ENCODE measurements at places on chromosomes 4 and X.

- no peak for DNase-seq
These were observed 184.0 kb upstream of the GALNTL6 start for GRCh38 chr4:171629182-171629581.

DNA sequence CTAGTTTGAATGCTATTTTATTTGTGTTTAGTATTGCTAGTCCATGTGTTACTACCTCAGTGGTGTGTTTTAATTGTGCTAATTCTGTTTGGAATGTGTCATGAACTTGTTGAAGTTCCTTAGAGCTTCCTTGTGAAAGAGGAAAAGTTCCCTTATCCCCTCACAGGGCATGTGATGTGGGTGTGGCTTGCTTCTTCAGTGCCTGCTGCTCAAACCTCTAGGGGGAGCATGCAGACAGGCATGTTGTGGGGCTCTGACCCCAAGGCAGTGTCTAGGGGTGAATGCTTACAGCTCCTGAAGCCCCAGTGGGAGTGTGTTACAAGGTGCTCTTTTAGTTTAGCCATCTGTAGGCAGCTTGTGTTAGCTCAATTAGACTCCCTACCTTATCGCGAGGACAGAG, 86.5 kb downstream of the MAGED4 start:
- DNase-seq, result no peak

- peak; percentile 19 for DNase-seq
These were observed 14.4 kb downstream of the BCOR start for GRCh38 chrX:40083120-40083978.

DNA sequence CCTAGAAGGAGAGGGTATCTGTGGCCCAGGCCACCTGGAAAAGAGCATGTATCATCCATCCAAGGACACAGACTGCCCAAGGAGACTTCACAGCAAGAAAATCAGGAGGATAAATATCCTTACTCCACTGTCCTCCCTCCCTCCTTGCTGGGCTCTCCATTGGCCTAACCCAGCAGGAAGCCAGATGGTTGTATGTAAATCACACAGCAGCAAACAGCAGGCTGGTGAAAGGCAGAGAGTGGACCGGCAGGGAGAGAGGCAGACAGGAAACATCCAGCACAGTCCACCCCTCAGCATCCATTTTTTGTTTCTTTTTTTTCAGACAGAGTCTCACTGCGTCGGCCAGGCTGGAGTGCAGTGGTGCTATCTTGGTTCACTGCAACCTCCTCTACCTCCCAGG, 17.5 kb downstream of the TXK start:
- DNase-seq, result no peak

- DNase-seq, result no peak
These were observed 157.2 kb upstream of the EMCN start for GRCh38 chr4:100674976-100675375.

- no peak for DNase-seq
These were observed 28.2 kb upstream of the NEIL3 start for GRCh38 chr4:177281351-177281909.

GRCh38 chr4:151674804-151675391, 85.9 kb downstream of the GATB start:
- peak; percentile 17 for DNase-seq

- DNase-seq, result no peak
These were observed 36.3 kb downstream of the CORIN start for GRCh38 chr4:47801481-47802002.

GRCh38 chr4:7196288-7196651, 3.9 kb downstream of the SORCS2 start:
- DNase-seq, result no peak

DNA sequence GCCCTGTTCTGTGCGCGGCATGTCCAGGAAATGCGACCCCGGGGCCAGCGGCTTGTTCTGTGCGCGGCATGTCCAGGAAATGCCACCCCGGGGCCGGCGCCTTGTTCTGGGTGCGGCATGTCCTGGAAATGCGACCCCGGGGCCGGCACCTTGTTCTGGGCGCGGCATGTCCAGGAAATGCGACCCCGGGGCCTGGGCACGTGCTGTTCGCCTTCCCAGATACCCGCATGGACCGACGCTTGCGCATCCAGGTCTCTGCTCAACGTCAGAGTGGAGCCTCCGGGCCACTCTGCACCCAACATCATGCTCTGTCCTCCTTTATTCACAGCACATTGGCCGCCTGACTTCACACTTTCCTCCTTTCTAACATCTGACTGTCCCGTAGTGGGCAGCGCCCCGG, 75.8 kb upstream of the PSAPL1 start:
- DNase-seq, result no peak

DNA sequence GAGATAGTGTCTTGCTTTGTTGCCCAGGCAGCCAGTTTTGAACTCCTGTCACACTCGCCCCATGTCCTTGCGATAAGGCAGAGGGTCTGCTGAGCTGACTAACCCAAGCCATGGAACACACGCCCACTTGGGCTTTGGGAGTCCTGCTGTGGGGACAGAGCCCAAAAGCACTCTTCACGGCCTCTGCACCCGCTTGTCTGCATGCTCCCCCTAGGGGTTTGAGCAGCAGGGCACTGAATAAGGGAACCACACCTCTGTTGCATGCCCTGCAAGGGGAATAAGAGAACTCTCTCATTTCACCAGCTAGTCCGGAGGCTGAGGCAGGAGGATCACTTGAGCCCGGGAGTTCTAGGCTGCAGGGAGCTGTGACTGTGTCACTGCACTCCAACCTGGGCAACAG, 166.0 kb downstream of the STAG2 start:
- no peak for DNase-seq

GRCh38 chr4:5260121-5260520, 208.8 kb downstream of the STK32B start:
- DNase-seq, result no peak

DNA sequence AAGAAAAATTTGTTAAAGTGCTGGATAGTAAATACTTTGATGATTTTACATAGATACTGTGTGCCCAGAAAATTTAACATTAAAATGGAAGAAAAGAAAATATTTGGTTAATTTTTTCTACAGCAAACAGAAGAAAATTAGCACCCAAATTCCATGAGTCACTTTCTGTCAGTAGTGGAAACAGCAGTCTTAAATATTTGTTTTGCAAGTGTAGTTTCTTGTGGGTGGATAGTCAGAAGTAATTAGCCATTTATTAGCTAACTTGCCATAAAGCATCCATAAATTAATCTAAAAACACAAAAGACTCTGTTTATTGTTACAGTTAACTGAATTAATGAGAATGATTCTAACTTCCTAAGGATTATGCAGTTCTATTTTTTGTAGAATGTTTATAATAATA, 9.7 kb upstream of the UFSP2 start:
- DNase-seq, result no peak

DNA sequence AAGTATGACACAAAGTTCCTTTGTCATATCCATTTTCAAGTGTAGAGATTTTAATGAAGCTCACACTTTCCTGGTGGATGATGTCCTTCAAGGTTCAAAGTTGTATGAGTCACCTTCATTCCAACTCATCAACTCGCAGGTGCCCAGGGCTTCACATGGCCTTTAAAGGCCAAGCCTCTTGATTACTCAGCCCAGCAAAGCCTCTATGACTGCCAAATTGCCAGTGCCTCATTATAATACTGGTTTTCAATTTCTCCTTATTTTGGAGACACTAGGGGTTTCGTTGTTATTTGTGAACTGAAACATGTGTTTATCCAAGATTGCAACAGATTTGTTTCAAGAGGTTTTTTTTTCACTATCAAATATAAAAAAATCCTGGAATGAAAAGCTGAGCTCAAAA, 45.9 kb upstream of the PPP3CA start:
- no peak for DNase-seq

- DNase-seq, result no peak
These were observed 6.3 kb downstream of the LAP3 start for GRCh38 chr4:17583276-17583675.

DNA sequence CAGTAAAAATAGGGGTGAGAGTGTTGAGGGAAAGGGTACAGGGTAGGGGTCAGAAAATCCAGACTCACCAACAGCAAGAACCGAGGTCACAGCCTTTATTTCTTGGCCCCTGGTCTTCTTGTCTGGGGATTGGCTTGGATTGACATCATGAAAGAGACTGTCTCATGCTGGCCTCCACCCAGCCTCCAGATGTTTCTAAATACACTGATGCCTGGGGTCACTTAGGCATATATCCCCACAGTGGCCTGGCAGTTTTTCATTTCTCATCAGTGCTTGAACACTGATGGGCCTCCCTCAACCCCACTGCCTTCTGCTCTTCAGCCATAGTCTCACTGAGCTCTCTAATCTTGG, 173.9 kb downstream of the RTL9 start:
- no peak for DNase-seq

DNA sequence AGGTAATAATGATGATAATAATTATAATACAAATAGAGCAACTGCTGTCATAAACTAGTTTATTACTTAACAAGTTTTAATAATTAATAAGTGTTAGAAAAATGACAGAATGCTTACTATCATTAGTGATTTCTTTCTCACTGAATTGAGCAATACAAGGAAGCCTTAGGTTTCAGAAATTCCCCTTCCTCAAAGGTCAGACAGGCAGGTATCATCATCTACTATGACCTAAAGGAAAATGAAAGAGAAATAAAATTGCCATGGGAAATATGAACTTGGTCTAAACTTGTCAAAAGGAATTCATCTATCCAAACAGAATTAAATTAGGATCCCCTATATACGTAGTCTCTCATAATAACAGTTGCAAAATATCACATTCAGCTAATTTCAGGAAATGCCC, 56.3 kb upstream of the SLC7A11 start:
- DNase-seq, result no peak

- no peak for DNase-seq
These were observed 17.7 kb downstream of the USP27X start for GRCh38 chrX:49896951-49897350.

GRCh38 chr4:76311896-76312331, 5.4 kb downstream of the STBD1 start:
- no peak for DNase-seq

GRCh38 chr4:155758481-155759371, at the start of gene GUCY1B1:
Gene GUCY1B1 (plus strand): TSS chr4:155759021. CDS start chr4:155759141, 120 bp downstream.
- DNase-seq, result peak; percentile 70

DNA sequence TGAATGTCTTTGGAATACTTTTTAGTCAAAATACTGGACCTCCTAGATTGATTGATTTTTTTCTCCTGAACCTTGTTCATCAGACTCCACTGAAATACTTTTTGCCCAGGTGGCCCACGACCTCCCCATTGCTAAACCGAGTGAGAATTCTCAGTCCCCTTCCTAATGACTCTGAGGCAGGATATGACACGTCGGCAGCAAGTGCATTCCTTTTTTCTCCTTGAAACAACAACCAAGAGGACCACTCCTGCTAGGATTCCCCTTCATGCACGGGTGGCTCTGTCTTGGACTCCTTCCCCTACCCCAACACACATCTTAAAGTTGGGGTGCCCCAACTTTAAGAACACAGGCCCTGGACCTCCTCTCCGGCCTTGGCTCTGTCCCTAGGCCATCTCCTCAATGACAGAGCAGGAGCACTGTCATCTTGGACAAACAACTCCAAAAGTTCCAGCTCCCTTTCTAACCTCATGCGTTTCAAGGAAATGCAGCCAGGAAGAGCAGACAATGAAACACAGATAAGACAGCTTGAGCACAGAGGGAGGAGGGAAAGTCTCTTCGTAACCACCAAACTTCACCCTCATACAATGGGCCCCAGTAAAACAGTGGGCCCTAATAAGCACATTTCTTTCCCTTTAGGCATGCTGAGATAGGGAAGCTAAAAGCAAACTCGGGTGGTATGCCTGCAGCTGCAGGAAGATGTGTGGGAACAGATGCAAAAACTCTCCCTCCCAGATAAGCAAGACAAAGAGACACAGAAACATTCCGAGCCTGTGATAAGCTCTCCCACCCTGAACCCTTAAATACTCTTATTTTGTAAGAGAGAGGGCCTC, 33.9 kb downstream of the ZBTB49 start:
- no peak for DNase-seq

DNA sequence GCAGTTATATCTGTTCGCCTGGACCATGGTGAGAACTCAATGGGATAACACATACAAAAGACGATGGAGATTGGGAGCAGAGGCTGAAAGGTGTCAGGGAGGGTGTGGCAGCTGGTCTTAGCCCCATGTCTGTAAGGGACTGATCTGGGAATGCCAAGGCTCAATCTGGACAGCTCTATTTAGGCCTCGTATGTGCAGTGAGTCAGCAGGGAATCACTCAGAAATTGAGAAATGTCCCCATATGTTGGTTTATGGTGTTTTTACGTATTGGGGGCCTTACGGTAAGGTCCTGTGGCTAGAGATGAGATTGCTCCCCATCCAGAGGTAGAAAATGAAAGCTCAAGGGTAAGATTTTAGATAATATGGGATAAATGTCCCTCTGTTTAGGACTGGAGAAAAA, 71.4 kb upstream of the TTC29 start:
- no peak for DNase-seq

GRCh38 chr4:152577708-152578396, 42.0 kb upstream of the FBXW7 start:
- no peak for DNase-seq

- DNase-seq, result no peak
These were observed 199.8 kb downstream of the TRAM1L1 start for GRCh38 chr4:116885579-116885978.

DNA sequence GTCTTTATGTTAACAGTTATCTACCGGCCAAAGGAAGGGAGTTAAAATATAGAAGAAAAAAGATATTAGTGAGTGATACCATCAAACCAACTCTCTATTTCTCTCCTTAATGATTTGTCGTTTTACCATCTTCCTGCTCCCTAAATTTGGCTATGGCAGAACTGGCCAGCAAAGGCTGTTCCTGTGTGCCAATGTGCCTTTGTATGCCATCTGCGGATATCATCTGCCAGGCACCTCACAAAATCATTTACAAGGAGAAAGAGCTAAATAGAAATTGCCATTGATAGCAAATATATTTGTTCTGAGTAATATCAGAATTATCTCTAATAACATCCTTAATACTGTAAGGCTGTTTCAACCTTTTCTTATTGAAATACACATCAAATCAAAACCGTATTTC, 22.4 kb downstream of the GPM6A start:
- DNase-seq, result no peak

- no peak for DNase-seq
These were observed 26.9 kb downstream of the IGSF1 start for GRCh38 chrX:131262200-131262599.

- no peak for DNase-seq
These were observed 210.4 kb upstream of the HCCS start for GRCh38 chrX:10900585-10901289.

DNA sequence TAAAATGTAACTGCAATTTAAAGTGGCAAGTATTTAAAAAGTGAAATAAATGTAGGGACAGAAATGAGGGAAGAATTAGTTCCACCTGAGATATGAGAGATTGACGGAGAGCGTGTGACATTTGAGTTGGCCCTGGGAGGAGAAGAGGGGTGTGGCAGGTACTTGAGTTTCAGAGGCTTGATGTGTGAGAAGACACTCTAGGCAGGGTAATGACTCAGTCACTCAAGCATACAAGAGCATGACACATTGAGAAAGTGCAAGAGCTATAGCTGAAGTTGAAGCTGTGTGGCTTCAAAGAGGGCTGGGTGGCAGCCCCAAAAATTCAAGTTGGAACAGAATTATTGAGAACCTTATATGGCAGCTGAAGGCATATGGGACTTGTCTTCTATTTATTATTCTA, 420.5 kb downstream of the SLITRK2 start:
- no peak for DNase-seq

GRCh38 chrX:48971249-48972219, at the start of gene KCND1:
Gene KCND1 (minus strand): TSS chrX:48971844. CDS start chrX:48970271, 1,573 bp downstream.
- DNase-seq, result peak; percentile 31

- no peak for DNase-seq
These were observed 61.1 kb upstream of the RBMX start for GRCh38 chrX:136941396-136942337.

- no peak for DNase-seq
These were observed 131.8 kb downstream of the OR13H1 start for GRCh38 chrX:131675596-131676194.

GRCh38 chrX:39857780-39858179, 240.0 kb downstream of the BCOR start:
- DNase-seq, result no peak

GRCh38 chr4:121679951-121680350, 16.8 kb downstream of the ANXA5 start:
- no peak for DNase-seq
